T-helper 22 cell (primary cell): ENCODE measurements at places on chromosomes 2 and 18.

GRCh38 chr18:23231340-23232021 lies 96.2 kb downstream of the CABLES1 start:
- peak; percentile 64 for DNase-seq

GRCh38 chr2:55277310-55277709 lies 8.3 kb upstream of the MTIF2 start:
- DNase-seq = no peak

GRCh38 chr2:219506802-219507526 lies 7.3 kb upstream of the ASIC4 start:
- DNase-seq = no peak

DNA sequence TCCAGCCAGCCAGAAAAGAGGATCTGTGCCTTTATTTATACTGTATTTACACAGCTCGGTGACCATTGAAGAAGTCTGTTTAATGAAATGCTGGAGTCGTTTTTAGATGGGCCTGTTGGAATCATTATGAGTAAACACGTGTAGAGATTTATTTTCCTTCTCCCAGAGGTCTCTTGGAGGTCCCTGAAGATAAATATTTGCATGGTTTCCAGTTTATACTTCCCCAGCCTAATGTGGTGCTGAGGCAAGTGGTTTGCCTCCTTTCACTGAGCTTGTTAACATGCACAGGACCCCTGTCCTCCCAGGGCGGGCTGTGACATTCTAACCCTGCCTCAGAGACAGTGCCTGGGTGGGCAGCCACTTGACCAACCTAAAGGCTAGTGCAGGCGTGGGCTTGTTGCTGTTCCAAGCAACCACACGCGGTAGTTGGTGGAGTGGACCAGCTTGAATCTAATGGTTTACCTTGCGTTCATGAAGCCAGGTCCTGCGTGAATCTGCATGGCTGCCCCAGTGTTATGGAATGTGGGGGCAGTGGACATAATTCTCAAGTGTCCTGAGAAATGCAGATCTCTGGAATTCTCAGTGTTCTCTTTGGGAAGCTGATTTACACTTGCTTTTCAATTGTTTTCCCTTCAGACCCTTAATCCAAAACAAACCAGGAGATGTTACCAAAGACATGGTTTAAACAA lies 130.2 kb upstream of the DLX2 start:
- no peak for DNase-seq

DNA sequence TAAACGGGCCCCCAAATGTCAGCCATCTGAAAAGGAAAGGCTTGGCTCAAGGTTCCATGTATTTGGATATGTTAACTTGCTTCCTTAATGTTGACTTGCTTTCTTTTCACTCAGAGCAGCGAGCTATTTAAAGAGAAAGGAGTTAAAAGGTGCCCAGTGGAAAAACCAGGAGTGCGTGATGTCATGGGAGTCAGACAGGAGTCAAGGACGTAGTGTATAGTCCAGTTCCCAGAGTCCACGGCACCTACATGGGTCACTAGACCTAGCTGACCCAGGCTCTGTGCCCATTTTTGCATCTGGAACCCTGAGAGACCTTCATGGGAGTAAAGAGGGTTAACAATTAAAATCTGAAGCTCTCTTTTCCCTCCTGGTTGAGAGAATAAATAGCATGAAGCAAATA lies 19.8 kb downstream of the SLC3A1 start:
- DNase-seq = no peak

DNA sequence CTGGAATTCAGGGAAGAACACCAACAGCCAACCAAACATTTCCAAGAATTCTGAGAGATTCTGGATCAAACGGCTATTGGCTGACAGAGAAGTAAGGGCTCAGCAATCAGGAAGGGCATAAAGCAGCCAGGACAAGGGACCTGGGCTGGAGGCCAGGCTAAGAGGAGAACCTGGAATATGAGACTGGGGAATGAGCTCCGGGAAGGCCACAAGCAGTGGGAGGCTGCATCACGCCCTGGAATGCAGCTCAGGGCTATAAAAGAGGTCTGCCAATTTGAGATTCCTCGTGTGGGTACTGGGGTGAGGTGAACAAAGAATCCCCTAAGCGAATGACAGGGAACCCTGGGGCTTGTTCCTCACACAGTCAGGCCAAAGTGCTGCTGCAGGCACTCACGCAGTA lies 60.4 kb downstream of the ANO7 start:
- no peak for DNase-seq

GRCh38 chr18:70194227-70194890 lies 11.1 kb downstream of the RTTN start:
- no peak for DNase-seq

DNA sequence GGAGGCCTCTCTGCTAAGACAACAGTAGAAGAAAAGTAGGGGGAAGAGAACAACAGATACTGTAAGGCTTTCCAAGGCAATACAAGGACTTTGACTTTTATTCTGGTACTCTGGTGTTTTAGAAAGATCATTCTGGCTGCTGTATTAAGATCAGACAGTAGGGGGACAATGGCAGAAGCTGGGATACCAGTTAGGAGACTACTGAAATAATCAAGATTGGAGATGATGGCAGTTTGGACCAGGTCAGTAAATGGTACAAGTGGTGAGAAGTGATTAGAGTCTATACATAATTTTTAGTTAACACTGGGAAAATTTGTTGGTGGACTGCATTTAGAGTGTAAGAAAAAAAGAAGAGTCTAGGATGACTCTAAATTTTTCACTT lies 139.7 kb downstream of the ROCK1 start:
- DNase-seq = no peak

DNA sequence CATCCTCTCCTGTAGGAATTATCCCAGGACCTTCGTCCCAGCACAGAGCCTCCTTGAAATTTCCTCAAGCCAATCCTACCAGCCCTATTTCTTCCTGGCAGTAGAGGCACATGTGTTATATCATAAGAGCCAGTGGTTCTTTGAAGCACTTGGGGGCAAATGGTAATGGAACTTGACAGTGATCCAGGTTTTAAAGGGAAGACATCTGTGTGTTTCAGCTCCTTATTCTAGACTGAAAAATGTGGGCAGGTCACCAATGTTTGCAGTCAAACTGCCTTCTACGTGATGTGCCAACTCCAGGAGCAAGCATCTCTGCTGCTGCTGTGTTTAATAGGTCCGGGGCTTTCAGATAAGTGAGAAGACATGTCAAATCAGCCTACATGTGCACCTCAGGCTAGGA lies 157.1 kb downstream of the GALNT14 start:
- no peak for DNase-seq

- DNase-seq = no peak
These were observed 111.0 kb downstream of the GYPC start for GRCh38 chr2:126766969-126767296.
